ENCODE measurements at places on chromosomes 16 and 17.

- no peak for DNase-seq
Measured at GRCh38 chr16:17519101-17519955, 48.6 kb upstream of the XYLT1 start.

GRCh38 chr17:1055751-1056645, 59.1 kb downstream of the TIMM22 start:
- DNase-seq = peak; percentile 39

DNA sequence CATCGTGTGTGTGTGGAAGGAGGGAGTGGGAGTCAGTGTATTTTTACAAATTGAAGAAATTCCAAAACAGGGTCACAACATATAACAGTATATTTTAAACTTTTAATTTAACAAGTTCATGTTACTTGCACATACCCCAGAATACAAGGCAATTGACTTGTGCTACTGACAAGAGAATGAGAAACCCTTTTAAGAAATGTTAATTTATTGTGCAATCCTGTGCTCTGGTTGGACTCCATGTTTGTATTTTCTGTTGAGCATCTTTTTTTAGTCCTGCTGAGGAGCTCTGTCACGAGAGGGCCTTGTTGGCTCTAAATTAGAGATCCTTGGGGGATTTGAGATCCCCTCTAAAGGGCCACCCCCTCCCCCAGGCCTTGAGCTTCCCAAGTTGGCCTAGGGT, 1.1 kb upstream of the EMP2 start:
- DNase-seq = no peak

DNA sequence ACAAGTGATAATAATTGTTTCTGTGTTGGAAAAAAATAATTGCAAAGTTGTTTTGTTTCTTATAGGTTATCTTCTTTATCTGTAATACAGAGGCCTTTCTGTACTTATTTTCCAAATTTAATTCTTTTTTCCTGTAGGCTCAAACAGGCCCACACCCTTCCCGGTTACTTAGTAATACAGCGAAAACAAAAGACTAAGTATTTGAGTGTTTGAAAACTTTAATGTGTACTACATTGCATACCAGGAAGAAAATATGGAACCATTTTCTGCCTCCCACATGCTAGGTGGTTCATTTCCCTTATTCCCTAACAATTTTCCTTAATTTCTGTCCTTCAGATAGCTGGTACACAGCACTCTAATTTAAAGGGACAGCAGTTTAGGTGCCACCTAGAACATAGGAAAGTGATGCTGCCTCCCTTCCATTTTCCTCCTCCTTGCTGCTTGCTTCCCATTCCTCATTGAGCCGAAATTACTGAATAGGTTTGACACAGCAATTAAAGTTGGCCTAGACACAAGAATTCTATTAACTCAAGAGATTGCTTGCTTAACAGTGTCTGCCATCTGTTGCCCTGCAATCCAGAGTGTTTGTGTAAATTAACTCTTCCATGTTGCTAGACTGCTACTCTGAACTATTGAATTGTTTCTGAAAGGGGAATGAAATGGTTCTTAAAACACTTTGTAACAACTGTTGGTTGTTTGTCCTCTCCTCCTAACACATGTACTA, 24.2 kb downstream of the CYB5B start:
- no peak for DNase-seq

GRCh38 chr17:8066841-8067775, 20.4 kb downstream of the ALOX12B start:
- DNase-seq = no peak

- DNase-seq = no peak
Measured at GRCh38 chr16:13928646-13929045, 8.7 kb downstream of the ERCC4 start.

DNA sequence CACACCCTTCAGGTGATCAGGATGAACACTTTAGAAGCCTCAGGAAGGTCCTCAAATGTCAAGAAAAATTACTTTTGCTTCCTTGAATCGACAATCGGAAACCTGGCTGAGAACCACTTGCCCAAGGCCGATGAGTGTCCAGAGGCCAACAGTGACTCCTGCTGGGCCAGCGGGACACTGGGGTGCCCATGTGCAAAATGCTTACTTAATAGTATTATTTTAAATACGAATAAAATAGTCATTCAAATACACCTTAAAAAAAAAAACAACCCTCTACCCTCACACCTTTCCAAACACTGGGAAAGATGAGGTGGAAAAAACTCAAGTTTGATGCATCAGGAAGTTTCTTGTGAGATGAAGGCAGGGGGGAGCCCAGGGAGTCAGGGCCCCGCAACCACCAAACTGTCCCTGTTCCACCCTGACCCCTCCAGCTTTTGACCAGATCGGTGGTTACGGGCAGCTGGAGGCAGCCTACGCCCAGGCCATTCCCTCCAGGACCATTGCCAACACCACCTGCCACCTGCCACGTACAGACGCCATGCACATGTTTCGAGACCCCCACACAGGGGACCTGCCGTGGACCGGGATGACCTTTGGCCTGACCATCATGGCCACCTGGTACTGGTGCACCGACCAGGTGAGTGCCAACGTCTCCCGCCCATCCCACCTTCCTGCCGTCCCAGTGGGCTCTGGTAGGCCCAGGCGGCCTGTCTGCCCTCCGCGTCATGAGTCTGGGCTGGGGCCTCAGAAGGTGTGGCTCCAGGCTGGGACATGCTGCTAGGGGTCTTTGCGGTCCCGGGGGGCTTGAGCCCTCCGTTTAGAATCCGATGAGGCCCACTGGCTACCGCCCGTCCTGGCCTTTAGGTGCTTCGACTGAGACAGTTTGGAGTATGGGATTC, 18.9 kb downstream of the SLC5A10 start:
- DNase-seq = no peak

- no peak for DNase-seq
Measured at GRCh38 chr16:30677931-30678585, 19.8 kb downstream of the FBRS start.

DNA sequence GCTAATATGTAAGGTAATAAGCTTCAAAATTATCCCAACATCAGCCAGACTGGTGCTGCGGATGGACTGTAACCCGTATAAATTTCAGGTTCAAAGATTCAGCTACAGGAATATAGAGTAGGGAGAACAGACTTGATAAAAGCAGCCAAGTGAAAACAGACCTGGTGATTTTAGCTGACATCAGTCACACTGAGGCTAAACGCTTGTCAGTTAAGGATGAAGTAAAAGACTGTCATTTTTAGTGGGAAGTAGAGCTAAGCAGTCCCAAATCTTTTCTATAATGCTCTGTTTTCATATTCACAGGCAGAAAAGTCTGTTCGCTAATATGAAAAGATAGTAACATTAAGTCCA, 35.4 kb downstream of the CMTM4 start:
- no peak for DNase-seq

GRCh38 chr16:57723170-57723569, 12.4 kb upstream of the KATNB1 start:
- DNase-seq = no peak

- DNase-seq = peak; percentile 35
Measured at GRCh38 chr17:32266389-32267301, 1.0 kb downstream of the RHBDL3 start.

GRCh38 chr17:57440522-57441269, 184.4 kb downstream of the MSI2 start:
- peak; percentile 85 for DNase-seq
